ENCODE measurements at places on chromosomes 2 and 18.

DNA sequence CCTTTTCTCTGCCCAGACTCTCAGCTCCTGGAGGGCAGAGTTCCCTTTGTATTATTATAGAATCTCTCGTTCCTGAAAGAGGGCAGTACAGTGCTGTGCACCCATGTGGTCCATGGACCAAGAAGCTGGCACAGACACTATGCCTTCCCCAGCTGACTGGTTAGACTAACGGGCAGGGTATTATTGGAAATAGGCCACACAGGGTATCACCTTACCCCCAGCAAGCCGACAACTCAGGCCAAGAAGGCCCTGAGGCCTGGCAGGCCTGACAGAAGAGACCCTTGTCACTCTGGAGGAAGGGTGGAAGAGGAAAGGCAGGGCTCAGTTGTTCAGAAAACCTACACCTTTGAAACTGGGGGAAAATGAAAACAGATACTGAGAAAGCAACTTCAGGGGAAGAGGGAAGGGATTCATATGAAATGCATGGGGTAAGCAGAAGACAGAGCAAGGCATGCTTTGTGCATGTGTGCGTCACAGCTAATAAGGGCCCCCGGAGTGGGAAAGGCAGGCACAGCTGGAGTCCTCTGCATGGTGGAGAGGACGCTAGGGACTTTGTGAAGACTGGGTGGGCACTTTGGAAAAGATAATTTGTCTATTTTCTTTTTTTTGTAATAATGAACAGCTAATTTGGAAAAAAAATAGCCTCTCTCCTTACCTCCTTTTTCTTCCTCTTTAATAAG is 476.8 kb upstream of the CELF4 start:
- no peak for DNase-seq

DNA sequence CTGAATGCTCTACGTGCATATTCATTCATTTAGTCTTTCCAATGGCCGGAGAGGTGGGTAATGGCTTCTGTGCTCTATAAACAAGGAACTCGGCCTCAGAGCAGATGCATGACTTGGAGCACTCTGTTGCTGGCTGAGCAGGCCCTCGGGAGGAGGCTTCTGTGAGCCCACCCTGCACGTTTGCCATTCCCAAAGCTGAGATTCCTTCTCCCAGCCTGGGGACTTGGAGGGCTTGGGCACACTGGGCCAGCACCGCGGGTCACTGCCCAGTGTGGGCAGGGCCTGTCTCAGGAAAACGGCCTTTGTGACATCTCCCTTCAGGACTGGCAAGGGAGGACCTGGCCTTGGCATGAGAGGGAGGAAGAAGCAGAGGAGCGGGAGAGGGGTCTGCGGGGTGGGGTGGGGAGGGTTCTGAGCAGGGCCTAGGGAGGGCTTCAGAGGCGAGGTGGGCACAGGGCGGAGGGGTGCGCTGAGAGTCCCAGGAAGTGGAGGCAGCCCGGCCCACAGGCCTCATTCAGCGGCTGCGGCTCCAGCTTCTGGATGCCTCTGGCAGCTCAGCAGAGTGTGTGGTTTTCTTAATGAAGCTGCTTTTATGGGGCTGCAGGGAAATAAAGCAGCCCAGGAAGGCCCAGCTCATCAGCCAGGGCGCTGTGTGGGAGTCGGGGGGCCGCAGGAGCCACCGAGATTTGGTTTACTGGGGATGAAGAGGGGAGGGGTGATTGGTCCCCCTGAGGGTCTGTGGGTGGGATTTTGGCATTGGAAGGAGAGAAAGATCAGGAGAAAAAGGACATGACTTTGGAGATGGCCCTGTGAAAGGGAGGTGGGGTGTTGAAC is 51.7 kb upstream of the OTOF start:
- DNase-seq, result no peak

DNA sequence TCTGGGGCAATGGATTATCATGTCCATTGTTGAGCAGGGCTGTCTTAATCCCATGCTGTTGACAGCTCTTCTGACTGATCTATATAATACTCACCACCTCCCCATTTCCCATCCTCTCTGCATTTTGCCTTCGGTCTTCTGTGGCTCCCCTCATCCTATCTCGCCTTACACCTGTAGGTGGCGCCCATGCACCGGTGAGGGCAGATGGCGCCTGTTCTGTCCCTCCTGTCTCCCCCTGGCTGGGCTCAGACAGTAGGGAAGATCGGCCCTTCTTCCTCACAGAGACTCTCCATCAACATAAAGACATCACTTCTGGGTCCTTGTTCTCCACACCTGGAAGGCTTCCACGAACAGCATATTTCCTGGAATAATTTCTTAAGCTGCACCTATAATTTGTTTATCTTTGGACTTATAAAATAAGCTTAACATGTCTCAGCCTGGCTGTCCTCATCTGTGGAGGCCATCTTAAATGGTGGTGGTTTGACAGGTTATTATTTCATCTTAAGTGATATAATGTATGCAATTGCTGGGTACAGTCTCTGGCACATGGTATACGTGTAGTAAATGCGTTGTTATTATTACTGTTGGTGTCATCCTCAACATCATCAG is 10.9 kb upstream of the CDH20 start:
- peak; percentile 83 for DNase-seq

DNA sequence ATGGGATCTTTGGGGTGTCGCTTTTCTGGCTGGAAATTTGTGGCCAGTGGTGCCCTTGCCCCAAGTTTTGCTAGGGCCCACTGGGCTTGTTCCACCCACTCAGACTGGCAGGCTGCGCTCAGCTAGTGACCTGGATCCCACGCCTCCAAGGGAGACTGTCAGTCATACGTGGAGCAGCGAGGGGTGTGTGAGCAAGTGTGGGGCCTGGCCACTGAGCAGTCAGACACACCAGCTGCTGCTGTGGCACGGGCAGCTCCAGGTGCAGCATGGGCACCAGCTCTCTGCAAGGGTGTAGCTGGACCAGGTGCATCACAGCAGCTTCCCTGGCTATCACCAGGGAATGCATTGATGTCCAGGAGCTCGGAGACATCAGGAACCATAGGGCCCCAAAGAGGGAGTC is 327.0 kb downstream of the NR4A2 start:
- no peak for DNase-seq

GRCh38 chr2:33967103-33967502 is 368.0 kb upstream of the FAM98A start:
- DNase-seq, result no peak

- DNase-seq, result no peak
These were observed 6.2 kb downstream of the PDCL3 start for GRCh38 chr2:100568989-100569388.

- no peak for DNase-seq
These were observed 364.7 kb downstream of the XIRP2 start for GRCh38 chr2:167253025-167253424.

DNA sequence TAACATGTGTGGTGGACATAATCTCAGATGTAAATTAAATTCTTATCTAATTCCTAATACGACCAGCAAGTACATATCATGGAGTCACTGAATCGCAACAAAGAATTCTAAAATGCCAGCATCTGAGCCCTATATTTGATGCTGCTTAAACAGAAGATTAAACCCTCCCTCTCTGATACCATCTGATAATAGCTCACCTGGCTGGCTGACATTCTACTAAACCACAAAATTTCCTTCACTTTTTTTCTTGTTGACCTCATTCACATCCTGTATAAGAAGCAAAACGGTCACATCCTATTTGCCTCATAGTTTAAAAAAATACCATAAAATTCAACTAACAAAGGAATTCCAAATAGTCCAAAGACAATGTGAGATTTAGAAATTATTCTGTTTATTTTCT is 371.6 kb upstream of the SLC8A1 start:
- DNase-seq, result no peak

DNA sequence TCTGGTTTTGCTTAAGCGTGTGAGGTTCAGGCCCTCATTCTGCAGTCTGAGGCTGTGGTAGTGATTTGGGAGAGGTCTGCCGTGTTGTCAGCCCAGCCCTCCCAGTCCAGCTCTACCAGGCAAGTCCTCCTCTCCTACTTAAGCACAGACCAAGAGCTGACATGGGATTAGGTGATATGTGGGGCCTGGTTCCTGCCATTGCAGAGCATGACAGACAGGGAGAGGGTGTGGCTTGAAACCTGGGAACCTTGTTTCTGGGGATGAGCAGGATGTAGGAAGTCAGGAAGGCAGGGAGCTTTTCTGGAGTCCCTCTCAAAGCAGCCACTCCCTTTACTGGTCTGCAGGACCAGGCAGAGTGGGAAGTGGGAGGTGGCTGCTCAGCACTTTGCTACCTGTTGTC is 38.6 kb downstream of the PTPRM start:
- DNase-seq, result no peak

DNA sequence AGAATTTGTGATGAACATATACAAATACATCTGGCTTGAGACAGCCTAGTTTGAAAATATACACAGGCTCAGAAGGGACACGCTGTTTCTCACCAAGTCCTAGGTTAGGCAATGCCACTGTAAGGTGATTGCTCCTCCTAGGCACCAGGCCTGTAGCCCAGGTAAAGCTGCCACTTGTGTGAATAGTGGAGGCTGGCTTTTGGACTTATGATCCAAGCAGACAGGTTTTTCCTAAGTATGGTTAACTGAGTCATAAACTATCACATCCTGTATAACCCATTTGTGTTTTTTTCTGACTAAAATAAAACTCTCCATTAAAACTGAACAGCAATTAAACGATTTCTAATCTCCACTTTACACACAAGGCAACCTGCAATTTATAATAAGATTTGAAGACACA is 81.0 kb downstream of the SEMA4F start:
- no peak for DNase-seq

DNA sequence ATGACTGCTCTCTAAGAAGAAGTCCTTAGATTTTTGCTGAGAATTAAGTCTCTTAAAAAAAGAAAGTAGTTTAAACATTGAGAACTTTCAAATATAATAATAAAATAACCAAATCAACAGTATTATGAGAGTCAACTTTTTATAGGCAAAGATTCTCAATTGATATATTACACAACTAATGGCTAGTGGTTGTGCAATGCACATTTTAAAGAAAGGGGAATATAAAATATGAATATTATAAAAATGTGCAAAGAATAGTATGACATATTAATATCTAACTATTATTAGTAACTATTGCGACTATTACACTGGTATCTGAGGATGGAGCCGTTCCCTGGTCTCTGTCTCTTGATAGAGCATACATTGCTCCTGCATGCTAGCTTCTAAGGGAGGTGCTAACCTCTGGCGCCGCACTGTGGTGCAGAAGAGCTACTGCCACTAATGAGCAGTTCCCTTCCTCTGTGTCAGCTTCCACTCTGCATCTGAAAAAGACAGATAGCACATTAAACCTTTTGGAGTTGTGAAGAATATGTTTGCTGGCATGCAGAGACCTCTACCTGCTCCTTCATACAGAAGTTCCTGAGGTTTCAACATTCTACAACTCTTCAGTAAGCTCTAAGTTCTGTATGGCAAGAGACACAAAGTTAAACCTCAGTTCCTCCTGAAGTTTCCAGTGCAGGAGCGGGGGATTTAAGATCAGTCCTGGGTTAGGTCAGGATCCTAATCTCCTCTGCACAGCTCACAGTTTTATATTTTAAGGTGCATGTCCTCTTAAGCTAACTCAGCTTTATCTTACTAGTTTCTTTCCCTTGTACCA is 3.5 kb upstream of the SLC9A2 start:
- DNase-seq, result peak; percentile 83

DNA sequence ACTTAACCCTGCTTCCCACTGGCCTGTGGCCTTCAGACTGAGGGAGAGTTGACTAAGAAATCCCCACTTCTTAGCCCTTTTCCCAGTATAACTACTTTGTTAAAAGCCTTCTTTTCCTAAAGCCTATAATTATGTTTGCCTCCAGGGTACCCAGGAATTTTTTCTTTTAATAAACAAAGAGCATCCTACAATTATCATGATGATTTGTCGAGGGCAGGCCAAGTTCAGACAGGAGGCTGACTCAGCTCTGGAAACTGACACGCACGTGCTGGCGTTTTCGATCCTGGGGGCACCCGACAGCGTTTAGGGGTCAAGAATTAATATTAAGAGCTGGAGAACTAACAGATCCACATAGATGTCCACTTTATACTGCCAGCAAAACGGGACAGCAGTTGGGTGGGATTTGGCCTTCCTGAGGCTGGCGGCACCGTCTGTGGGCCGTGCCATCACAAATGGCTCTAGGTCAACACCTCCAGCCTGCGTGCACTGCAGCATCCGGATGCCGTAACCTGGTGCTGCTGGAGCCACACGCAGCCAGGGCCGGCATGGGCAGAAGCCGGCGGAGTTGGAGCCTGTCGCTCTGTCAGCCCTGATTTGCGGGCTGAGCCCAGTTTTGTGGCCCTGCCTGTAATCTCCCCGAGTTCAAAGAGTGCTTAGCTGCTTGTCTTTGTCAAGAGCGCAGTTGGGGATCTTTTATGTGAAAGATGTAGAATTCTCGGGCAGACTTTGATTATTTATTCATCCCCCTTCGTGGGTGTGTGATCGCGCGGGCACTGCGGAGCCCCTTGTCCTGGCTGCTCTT is 191.0 kb downstream of the GLI2 start:
- no peak for DNase-seq

- DNase-seq, result no peak
These were observed 67.8 kb upstream of the ARL4C start for GRCh38 chr2:234564699-234565098.

DNA sequence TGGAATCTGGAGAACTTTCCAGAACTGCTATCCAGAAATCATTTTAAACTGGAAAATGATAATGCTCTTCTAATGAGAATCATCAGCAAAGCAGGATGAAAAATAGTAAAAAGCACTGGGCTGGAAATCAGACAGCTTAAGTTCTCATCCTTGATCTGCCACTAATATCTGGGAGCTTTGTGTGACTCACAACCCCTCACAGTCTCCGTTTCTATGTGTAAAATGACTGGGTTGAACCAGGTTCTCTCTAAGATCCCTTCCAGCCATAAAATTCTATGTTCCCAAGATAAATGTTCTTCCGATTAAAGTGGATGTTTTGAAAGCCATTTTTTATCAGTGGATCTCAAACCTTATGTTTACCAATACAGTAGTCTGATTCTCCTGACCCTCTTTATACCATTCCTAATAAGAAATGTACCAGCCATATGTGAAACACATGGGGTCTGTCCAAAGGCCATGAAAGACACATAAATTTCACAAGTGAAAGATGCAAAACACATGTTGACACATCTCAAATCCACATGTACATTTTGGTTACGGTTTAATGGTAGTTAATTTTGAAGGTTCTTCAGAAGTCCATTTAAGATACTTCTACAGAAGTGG is 188.8 kb downstream of the EN1 start:
- DNase-seq, result no peak

DNA sequence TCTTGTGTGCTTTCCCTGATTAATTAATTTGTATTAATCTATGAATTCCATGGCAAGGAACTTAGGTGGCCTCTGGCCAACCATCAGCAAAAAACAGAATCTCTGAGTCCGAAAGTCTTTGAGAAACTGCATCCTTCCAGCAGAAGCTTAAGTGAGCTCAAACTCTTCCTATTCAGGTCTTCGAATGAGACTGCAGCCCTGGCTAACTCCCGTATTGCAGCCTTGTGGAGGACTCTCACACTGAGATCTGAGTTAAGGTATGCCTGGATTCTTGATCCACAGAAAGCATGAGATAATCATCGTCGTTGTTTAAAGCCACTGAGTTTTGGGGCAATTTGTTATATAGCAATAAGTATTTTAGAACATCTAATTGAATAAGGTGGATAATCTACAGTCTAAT is 1143.9 kb upstream of the NXPH2 start:
- peak; percentile 43 for DNase-seq

DNA sequence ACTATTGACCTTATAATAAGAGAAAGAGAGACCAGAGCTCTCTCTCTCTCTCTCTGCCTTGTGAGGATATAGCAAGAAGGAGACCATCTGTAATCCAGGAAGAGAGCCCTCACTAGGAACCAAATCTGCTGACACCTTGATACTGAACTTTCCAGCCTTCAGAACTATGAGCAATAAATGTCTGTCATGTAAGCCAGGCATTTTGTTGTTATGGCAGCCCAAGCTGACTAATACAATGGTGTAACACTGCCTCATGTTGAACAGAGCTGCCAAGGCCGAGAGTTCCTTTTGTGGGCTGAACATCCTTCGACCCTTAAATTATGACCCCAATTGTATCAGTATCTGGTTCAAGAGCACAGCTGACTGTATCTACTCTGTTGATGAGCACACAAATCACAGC is 108.0 kb downstream of the LRRC30 start:
- DNase-seq, result no peak

Measured in neural progenitor cell (in vitro differentiated cells).